ENCODE measurements at places on chromosomes 13 and 19. TPM values are rescaled to one million over a fixed set of nuclear protein-coding genes. Genes with fewer than 3 reads are reported as not detected.

EPS8L1 gene
- 5.9 TPM for total RNA-seq

BORCS8 gene
- total RNA-seq, result 18.3 TPM

WDR87 gene
- total RNA-seq, result not detected

PPM1N gene
- total RNA-seq, result 0.89 TPM

SPACA4 gene
- not detected for total RNA-seq

BEST2 gene
- total RNA-seq, result not detected

NKPD1 gene
- total RNA-seq, result 0.15 TPM

ZNF563 gene
- total RNA-seq, result 2.4 TPM

WDR88 gene
- not detected for total RNA-seq

SPTBN4 gene
- total RNA-seq, result 0.34 TPM

ALOX5AP gene
- not detected for total RNA-seq
